Jurkat, Clone E6-1 (cell line): ENCODE measurements at places on chromosomes 16 and 17.

- DNase-seq: no peak
Measured at GRCh38 chr16:19172098-19172780, 4.2 kb downstream of the SYT17 start.

DNA sequence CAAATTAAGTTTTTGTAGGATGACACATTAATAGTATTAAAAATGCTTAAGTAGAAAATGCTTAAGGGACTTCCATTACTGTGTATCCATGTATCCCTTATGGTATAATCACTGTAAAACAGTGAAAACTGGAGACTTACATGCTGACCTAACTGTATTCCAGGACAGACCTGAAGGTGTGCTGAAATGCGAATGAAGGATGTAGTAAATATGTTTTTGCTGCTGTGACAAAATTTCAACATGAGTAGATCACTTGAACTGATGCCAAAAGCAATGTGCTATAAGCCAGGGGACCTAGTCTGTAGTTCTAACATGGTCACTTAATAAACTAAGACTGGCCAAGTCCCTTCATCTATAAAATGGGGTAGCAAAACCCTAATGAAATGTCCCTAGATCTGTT, 142.0 kb upstream of the CORO6 start:
- no peak for DNase-seq

- DNase-seq: no peak
Measured at GRCh38 chr17:29595943-29596774, 3.2 kb downstream of the ANKRD13B start.

GRCh38 chr17:21476867-21477266, 100.7 kb downstream of the KCNJ12 start:
- no peak for DNase-seq

DNA sequence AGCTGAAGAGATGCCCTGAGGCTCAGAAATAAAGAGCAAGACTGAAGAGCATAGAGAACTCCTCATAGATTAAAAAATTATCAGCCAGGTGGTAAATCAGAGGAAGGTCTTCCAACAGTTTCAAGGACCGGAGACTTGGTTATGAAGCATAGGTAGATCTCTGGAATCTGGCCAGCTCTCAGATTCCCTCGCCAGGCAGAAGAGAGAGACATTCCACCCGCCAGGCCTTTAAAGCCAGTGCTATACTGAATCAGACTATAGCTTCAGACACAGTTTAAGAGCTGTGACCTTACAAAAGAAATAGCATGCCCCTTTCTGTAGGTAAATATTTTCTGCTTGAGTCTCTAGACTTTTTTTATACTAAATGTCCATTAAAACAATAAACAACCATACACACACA, 70.3 kb downstream of the NFATC3 start:
- no peak for DNase-seq

GRCh38 chr16:59634951-59635350, 900.8 kb upstream of the GOT2 start:
- no peak for DNase-seq
